ENCODE measurements at places on chromosomes 4 and X.

DNA sequence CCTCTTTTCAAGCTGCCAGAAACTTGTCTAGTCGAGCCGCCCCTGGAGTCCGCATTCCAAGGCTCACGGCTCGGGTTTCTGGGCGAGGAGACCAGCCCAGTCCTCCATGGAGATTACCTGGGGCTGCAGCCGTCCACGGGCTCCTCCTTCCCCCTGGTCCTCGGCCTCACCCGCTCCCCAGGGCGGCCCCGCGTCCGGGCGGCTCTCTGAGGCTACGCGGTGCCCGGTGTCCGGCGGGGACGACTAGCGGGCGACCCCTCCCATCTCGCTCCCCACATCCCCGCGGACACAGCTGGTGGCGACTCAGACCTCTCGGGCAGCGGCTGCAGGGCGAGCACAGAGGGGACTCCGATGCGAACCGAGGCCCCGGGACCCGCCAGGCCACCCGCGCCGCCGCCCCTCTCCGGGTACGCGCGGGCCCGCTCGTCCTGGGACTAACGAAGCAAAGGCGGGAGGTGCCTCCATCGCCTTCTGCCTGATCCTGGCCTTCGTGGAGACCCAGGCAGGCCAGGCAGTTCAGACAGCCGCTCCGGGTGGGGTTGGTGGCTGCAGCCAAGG is 159.4 kb downstream of the TRAM1L1 start:
- DNase-seq: no peak

- DNase-seq: no peak
These were observed 1066.9 kb upstream of the TENM3 start for GRCh38 chr4:181176306-181176705.

- no peak for DNase-seq
These were observed 24.8 kb downstream of the EVC2 start for GRCh38 chr4:5683566-5683965.

- no peak for DNase-seq
These were observed 86.3 kb downstream of the EGF start for GRCh38 chr4:109998867-109999584.

DNA sequence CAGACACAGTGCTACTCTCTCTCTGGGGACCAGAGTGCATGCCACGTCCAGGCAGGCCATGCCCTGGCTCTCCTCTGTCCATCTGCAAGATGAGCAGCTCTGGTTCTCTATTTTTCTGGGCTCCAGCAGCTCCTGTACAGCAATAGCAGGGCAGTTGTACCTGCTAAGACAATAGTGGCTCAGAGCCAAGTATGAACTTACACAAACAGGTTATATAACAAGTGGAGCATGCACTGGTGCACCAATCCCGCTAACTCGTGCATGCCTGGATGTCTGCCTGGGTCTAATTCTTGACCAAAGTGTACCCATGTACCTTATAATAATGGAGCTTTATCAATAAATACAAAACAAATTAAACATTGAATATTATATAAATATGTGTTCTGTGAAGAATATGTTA is 392.3 kb downstream of the CENPC start:
- DNase-seq: no peak

GRCh38 chr4:183757060-183757459 is 98.0 kb downstream of the TRAPPC11 start:
- no peak for DNase-seq

DNA sequence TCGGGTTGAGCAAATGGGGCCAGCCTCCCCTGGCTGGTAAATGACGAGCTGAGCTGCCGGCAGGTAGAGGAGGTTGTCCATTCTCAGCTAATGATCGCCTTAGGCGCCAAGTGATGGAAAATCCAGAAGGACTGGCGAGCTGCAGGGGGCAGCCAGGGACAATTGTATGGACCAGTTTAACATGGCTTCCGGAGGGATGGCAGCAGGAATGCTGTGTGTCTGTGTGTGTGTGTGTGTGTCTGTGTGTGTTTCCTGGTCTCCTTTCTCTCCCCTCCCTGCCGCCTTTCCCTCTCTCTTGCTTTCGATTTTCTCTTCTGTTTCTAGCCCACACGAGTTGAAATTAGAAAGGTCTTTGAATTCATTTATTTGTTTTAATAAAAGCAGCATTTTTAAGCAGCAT is 45.2 kb upstream of the BCOR start:
- no peak for DNase-seq

DNA sequence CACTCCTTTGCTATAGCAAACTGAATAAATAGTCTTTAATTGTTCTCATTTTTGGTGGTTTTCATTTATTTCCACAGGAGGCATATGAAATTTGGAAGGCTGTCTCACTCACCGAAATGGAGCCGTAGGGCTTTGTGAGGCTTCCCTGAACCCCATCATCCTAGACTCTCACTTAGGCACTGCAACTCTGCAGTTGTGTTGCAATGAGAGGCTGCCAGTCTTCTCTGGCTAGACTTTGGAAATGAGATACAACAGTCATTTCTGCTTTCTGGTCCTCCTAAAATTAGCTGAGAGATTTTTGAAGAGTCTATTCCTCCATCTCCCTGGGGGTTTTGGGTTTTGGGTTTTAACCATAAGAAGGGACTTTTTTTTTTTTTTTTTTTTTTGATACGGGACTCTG is 146.5 kb downstream of the SH3BGRL start:
- DNase-seq: no peak

- DNase-seq: no peak
These were observed 27.0 kb downstream of the SH2D1A start for GRCh38 chrX:124373348-124373747.

DNA sequence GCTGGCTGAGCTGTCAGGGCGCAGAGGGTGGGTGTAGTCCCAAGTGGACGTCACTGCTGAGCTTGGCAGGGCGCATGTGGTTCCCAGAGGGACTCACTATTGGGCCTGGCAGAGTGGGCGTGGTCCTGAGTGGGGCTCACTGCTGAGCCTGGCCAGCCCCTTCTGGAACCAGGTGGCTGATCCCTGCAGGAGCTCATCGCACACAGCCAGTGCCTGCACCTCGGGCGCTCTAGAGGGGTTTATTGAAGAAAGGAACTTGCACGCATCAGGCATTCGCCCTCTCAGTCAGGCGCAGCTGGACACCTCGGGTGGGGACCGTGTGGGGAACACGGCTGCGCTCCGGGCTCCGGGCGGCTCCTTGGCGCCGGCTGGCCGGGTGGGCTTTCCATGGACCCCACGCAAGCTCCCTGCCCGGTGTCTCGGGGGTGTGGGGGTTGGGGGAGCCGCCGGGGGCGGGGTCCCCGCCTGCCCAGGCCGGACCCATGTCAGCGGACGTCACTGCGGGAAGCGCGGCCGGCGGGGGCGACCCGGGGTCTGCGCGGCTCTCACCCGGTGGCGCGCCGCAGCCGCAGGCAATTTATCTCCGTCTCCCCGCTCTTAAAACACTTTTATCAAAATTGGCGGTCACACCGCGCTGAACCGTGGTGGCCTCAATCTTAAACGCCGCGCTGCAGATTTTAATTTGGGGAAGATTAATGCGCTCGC is 65.4 kb upstream of the NKX1-1 start:
- no peak for DNase-seq

- DNase-seq: no peak
These were observed 329.3 kb downstream of the GBA3 start for GRCh38 chr4:23022032-23022431.

- no peak for DNase-seq
These were observed 102.1 kb downstream of the DCK start for GRCh38 chr4:71095545-71095944.

- DNase-seq: no peak
These were observed 43.9 kb downstream of the CLNK start for GRCh38 chr4:10640561-10641201.

DNA sequence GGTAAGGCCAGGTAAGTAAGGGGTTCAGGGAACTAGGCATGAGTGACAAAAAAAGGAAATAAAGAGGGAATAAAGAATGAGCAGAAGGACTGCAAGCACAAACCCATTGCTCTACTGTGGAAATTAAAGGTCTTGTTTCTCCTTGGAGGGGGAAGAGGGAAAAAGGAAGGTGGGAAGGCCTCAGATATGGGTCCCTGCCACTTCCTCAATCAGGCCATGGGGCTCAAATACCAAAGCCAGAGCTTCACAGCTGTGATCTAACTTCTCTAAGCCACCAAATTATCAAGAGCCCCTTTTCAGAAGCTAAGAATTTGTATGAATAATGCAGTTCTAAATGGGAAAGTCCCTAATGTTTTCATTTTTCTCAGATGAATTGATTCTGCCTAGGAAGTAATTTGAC is 4.7 kb downstream of the USP51 start:
- no peak for DNase-seq

DNA sequence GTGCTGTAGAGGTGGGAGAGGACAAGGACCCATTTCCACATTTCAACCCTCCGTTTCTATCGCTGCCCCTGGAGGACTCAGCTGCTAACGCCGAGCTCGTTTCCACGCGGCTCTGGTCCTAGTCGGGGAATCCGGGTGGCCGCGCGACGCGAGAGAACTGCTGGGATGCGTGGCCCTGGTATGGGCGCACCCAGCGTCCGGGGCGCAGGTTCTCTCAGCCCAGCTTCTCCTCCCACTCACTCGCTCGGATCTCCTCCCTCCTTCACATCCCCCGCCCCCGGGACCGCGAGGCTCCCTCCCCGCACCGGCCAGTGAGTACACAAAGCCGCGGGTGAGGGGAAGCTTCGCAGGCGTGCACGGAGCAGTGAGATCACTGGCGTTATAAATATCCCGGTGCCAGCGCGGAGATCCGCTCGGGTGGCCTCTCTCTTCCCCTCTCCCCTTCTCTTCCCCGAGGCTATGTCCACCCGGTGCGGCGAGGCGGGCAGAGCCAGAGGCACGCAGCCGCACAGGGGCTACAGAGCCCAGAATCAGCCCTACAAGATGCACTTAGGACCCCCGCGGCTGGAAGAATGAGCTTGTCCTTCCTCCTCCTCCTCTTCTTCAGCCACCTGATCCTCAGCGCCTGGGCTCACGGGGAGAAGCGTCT is at the start of gene FGF5:
Gene FGF5, plus strand, starts transcription at position 412 of the 649 bp plus-strand sequence. Its CDS starts 161 bp downstream, at position 573.
- DNase-seq: no peak

DNA sequence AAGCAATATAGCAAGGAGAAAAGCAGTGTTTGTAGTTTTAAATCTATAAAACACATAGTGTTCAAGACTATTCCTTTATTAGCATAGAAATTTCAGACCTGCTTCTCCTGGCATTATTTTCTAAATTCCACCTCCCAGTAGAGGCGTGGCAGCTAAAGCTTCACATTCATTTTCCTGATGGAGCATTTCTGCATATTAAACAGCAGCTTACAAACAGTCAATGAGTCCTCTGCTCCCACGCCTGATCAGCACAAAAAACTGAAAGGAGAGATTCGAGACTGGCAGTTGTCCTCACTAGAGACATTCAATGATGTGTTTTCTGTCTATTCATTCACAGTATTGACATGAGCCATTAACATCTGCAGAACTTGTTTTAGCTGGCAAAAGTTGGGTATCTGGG is 61.4 kb downstream of the SHISA3 start:
- no peak for DNase-seq

DNA sequence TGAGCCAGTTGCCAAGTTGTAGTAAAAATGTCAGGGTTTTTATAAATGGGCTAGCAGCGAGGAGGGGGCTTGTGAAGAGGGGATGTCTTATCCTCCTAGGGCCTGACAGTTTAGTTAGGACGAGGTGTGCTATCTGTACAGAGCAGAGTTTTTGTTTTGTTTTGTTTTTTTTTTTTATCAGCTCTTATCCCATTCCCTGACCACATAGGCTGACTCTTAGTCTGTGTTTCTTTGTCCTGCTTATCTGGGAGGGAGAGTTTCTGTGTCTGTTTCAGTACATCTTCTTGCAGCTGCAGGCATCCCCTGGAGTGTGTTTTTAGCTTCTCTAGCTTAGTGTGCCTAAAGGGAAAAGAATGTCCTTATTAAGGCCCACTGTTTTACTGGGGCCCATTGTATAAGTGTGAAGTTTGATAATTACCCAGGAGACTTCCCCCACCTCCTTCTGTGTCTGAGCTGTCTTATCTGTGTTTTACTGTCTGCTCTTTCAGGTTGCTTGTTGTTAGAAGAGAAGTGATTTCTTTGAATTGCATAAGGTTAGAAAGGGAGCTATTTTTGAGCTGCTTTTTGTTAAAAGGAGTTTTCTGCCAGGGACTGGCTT is 32.0 kb downstream of the PAGE2 start:
- DNase-seq: no peak

- DNase-seq: no peak
These were observed 3.4 kb downstream of the HEPH start for GRCh38 chrX:66167431-66167830.

GRCh38 chr4:185502386-185502785 is 30.9 kb upstream of the CCDC110 start:
- no peak for DNase-seq

GRCh38 chr4:106058921-106059320 is 163.7 kb downstream of the NPNT start:
- no peak for DNase-seq

DNA sequence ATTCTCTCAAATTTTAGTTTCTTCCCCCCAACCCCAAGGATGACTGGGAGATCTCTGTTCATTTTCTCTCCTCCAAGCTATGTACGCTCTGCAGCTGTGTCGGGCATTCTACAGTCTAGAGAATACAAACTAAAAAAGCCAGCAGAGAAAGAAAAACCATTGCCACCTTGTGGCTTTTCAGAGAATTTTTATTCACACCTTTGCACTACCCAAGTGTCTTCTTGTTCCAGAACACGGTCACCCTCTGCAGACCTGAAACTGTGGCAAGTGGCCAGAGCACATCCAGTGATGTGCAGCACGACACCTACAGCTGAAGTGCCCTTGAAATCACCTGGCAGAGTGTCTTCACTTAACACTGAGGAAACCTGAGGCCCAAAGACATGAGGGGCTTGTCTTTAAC is 68.6 kb downstream of the CHST7 start:
- DNase-seq: no peak

DNA sequence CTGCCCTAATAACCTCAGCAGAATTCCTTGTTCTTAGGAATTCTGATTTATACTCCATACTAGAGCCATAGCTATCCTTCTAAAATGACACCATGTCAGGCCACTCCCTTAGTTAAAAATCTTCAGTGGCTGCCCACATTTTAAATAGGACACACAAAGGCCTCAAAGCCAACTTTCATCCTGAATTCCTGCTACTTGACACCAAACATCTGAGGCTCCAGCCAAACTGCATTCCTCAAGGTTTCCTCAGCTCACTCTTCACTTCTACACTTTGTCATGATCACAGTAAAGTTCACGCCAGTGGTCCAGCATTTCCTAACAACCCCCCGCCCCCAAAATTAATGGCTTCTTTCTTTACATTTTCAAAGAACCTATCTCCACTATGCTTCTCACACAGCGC is 124.3 kb downstream of the ADGRA3 start:
- no peak for DNase-seq

DNA sequence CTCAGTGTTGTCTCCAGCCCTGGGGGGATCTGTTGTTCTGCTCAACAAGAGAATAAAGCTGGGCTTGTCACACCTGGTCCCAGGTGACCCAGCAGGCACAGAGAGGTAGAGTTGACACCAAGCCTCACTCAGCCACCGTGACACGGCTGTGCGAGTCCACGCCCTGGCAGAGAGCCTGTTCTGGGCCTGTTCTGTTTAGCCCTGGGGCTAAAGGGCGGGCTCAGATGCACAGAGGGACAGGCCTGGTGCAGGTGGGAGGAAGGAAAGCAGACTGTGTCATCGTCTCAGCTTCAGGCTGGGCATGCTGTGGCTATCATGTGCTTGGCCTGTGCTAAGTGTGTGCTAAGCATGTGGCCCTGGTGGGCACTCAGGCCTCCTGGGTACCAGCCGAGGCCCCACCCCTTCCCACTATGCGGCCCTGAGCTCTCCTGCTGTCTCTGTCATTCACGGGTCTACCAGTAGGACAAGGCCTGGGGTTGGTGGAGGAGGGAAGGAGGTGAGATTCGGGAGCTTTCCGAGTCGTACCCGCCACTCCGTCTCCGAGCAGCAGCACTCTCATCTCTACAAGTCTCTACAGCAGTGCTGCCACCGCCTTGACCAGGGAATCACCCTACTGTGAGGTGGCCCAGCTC is 10.8 kb downstream of the WFS1 start:
- DNase-seq: no peak

- no peak for DNase-seq
These were observed 166.8 kb downstream of the BMPR1B start for GRCh38 chr4:94924566-94924965.

Measured in T-helper 1 cell (primary cell).